ENCODE measurements at places on chromosomes 11 and 22. TPM values are rescaled to one million over a fixed set of nuclear protein-coding genes. Genes with fewer than 3 reads are reported as not detected.

- DNase-seq, result no peak
These were observed 1415.2 kb upstream of the TENM4 start for GRCh38 chr11:80856066-80856465.

- no peak for DNase-seq
These were observed 124.3 kb upstream of the TTC12 start for GRCh38 chr11:113189909-113190667.

DNA sequence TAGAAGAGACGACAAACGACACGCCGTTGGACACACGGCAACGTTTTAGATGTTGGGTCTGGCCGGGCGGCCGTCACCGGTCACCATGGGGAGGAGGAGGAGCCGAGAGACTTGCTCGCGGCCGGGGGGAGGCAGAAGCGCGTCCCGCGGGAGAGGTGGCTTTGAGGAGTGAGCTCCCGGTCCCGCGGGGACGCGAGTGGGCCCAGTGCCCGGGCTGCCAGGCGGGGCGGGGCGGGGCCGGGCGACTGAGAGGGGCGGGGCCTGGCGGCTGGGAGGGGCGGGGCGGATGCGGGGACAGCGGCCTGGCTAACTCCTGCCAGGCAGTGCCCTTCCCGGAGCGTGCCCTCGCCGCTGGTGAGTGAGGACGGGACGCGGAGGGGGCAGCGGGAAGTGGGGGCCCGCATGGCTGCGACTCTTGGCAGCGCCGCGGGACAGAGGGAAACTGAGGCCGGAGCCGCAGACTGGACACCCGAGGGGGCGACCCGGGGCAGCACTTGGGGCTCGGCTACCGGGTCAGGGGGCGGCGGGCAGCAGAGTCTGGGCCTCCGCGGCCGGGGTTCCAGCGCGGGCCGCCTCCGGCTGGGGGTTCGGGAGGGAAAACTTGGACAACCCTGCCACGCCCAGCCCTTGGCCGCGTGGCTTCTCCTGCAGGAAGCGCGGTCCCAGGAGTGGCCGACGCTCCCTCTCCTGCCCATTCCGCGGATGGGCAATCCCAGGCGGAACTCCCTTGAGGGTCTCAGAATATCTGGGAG lies at the start of gene TSPO:
Gene TSPO (plus strand): TSS at position 309 of the 752 bp plus-strand sequence. CDS start 7,680 bp downstream, outside the sequence.
- peak; percentile 52 for DNase-seq

DNA sequence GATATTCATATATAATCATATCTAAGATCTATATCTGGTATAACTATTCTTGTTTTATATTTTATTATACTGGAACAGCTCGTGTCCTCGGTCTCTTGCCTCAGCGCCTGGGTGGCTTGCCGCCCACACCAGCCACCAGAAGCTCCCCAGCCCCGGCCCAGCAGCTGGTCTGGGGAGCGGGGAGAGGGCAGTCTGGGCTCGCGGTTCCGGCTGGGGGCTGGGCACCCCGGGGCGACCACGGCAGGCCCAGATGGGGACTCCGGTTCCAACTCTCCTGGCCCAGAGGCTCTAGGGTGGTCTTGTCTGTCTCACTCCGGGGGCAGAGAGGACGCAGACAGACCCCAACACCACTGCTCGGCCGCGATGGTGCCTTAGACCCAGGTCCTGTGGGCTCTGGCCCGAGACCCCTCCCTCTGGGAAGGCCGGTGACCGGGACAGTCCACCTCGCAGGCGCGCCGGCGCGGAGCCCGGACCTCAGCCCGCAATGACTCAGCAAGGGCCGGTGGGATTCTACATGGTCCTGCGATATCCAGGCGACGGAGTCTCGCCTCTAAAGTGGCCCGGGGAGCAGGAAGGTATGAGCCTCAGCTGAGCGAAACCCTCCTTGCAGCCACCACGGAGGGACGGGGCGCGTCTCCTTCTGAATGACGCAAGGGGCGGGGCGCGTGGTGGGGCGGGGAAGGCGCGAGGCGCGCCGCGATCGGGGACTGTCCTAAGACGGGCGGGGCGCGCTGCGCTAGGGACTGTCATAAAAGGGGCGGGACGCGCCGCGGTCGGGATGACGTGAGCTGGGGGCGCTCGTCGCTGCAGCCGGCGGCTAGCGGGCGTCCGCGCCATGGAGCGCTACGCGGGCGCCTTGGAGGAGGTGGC lies at the start of gene DGCR6:
Gene DGCR6 (plus strand): TSS at position 781 of the 870 bp plus-strand sequence. CDS start 55 bp downstream, at position 836.
- no peak for DNase-seq

- no peak for DNase-seq
These were observed 11.9 kb downstream of the SNX19 start for GRCh38 chr11:130904380-130904779.

GRCh38 chr11:638631-639331 lies 1.7 kb downstream of the DRD4 start:
- no peak for DNase-seq

DNA sequence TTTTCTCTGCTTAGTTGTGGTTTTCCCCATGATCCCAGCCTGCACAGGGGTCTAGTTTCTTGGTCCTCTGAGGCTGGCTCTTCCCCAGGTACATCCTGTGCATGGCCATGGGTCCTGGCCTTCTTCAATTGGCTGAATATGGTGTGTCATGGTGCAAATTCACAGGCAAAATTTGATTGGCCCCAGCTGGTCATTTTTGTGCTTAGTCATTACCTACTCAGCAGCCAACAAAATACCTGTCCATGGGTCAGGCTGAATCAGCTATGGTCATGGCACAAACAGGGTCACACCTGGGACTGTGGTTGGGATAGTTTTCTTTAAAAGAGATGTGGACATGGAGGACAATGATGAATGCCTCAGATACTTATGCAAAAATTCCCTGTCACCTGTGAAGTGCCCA lies 85.7 kb downstream of the CSNK2A3 start:
- DNase-seq, result no peak

DNA sequence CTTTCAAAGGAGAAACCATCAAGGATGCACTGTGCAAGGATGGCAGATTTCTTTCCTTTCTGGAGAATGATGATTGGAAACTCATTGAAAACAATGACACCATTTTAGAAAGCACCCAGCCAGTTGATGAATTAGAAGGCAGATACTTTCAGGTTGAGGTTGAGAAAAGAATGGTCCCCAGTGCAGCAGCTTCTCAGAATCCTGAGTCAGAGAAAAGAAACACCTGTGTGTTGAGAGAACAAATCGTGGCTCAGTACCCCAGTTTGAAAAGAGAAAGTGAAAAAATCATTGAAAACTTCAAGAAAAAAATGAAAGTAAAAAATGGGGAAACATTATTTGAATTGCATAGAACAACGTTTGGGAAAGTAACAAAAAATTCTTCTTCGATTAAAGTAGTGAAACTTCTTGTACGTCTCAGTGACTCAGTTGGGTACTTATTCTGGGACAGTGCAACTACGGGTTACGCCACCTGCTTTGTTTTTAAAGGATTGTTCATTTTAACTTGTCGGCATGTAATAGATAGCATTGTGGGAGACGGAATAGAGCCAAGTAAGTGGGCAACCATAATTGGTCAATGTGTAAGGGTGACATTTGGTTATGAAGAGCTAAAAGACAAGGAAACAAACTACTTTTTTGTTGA lies 9.8 kb downstream of the FAM111A start:
- no peak for DNase-seq

DNA sequence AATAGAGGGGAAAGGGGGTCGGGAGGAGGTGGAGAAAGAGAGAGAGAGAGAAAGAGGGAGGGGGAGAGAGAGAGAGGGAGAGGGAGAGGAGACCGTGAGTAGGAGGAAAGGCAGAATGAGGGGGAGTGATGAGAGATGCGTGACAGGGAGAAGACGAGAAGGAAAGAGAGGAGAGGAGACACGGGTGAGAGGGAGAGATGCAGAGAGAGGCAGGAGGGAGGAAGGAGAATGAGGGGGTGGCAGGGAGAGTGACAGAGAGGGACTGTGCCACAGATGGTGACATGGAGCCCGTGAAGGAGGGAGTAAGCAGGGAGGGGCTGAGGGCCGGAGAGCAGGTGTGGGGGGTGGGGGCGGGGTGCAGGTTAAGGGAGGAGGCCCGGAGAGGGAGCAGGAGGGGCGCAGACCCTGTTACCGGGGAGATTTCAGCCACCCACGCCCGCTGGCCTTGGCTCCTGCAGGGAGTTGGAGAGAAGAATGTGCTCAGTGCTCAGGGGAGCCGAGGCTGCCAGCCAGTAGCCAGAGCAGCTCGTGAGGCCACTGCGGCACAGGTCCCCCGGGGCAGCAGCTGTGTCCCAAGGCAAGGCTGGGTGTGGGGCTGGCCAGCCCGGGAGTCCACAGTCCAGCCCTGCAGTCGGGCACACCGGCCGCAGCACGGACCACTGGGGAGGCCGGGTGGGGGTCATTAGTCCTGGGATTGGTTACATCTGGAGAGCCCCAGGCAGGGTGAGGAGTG lies at the start of gene SSTR3:
Gene SSTR3 (minus strand): TSS at position 304 of the 733 bp plus-strand sequence. CDS start 4,674 bp downstream, outside the sequence.
- DNase-seq, result peak; percentile 3

- no peak for DNase-seq
These were observed 17.2 kb upstream of the FGF3 start for GRCh38 chr11:69836401-69836800.

The UNC93B1 gene
- total RNA-seq, result 14.1 TPM

The ACTN3 gene
- not detected for total RNA-seq

The DUSP8 gene
- total RNA-seq, result 5.4 TPM

The THAP12 gene
- total RNA-seq, result 71.7 TPM

Measured in activated T-cell treated with anti-CD3 and anti-CD28 coated beads, Interleukin-2, amount 50 U/mL, for 4 hours (primary cell).